CD4-positive, alpha-beta T cell (primary cell): ENCODE measurements at places on chromosomes 4 and X.

GRCh38 chr4:176469546-176469945, 149.8 kb downstream of the SPCS3 start:
- DNase-seq: no peak

DNA sequence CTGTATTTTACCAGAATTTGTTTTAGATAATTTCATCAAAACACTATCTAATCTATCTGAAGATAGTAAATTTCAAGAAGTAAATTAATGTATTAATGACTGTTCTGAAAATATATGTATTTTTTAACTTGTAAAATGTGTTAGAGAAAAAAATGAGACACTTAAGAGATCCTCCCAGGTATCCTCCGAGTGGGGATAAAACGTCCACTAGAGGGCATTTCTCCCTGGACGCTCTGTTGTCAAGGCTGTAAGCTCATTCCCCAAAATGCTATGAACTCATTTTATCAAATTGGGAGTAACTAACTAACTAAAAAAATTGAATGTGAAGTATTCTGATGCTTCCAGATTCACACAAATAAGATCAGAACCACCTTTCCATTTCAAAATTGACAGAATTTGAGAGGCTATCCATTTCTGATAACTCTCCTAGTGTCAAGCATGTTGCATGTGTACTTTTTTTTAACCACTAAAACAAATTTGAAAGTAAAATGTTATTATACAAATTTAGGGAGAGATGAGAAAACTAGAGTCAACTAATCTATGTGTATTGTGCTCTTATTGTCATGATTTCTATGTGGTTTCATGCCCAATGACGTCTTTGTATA, 337.3 kb upstream of the HS3ST1 start:
- no peak for DNase-seq

GRCh38 chr4:15469402-15470127, at the start of gene CC2D2A:
TSS of gene CC2D2A (plus strand) at chr4:15469882. CDS start at chr4:15475933, 6,051 bp downstream.
- no peak for DNase-seq

DNA sequence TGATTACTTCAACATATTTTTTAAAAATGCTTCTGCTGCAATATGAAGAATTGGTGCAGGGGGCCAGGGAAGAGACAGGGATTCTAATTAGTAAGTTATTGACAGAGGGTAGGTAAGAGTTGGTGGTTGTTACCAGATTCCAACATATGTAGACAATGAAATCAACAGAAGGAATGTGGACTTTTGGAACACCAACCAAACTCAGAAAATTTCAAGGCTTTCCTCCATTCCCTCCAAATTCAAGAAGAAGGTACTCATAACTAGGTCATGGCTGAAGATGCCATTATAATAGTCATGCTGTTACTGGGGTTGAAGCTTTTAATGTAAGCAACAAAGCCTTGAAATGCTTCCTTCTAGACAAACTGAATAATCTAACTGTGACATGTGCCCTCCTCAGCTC, 22.9 kb upstream of the CXCL13 start:
- no peak for DNase-seq

- DNase-seq: no peak
These were observed 3.5 kb downstream of the GUCY1B1 start for GRCh38 chr4:155762334-155762733.

GRCh38 chr4:148737061-148737770, 295.0 kb upstream of the NR3C2 start:
- no peak for DNase-seq

- no peak for DNase-seq
These were observed 145.5 kb upstream of the DUSP21 start for GRCh38 chrX:44698357-44698756.
